Activated CD4-positive, CD25-positive, alpha-beta regulatory T cell (primary cell): ENCODE measurements at places on chromosomes 1 and 21.

DNA sequence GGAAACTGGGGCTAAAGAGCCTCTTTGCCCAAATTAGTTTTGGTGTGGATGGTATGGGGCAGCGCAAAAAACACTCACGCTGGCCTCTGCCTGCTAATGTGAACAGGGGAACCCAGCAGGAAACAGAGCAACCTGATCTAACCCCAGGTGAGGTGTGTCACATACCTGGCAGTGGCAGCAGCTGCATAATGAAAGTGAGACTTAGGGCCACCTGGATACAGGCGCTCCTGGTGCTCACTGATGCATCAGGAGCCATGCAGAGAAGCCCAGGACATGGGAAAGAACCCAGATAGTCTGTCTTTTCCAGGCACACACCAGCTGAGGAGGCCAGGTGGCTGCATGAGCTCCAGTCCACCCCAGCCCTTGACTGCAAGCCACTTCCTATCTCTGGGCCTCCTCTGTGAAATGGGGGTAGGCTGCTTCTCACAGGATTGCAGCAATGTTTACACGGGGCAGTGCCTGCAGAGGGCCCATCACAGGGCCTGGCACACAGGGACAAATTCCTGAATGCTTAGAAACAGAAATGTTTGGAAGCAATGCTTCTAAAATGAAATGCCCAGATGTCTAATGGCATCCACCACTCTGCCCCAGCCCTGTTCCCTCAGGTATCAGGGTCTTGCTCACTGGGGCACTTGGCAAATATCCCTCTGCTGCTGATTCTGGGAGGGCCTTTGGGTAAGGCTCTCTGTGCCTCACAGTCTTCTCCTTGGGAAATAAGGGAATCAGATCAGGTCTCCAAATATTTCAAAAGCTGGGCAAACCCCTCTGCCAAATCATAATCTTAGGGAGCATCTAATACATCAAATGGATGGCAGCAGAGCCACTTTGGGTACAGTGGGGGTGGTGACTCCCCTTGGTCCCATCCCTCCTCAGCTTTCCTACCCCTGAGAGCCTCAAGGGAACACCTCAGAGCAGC is 19.9 kb downstream of the DHCR24 start:
- no peak for DNase-seq

DNA sequence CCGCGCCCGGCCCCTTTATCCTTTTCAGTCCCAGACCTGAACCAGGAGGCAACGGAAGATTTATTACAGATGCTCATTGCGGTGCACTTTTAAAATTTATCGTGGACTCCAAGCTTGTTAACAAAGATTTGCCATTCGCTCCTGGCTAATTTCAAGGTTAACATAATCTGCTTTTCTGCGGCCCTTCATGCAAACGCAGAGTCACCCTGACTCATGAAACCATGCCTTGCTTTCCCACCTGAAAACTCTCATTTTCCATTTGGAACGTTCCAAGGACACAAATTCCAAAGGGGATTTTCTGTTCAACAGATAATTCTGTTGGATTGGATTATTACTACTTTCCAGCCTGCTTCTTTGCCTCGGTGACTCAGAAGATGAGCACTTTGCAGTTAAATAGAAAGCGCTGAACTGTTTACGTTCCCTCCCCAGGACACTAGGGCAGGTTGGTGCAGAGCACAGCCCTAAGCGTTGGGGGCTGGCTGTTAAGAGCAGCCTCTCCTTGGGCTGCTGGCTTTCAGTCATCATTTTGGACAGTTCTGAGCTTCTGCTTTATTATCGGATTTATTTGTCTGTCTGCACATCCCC is 51.1 kb downstream of the CD247 start:
- DNase-seq, result no peak

DNA sequence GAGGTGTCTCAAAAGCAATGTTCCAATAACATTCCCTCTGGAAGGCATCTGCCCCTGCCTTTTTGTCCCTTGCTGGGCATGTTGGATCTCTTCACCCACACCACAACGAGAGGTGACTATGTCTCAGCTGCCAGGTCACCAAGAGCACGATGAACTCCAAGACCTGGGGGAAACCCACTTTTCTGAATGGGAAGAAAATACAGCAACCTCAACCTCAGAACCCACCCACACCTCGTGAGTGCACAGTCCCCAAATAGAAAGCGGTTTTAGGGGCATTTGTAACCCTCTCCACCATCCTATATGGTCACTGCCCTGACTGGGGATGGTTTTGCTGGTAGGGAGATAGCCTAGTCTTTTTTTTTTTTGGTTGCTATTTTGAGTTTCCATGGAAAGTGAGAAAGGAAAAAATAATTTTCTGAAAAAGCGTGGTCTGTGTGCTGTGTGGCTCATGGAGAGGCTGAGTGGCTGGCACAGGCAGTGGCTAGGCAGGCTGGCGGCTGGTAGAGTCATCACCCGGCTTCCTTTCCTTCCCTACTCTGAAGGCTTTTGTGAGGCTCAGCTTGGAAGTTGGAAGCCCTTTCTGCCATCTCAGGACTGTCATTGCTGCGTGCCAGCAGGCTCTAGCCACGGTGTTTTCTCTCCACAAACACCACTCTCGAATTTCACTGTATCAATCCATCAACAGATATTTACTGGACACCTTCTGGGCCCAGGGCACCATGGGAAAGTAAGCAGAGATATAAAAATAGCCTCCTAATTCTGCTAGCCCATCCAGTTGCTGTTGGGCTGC is 15.8 kb downstream of the TSPAN2 start:
- DNase-seq, result no peak

- peak; percentile 30 for DNase-seq
These were observed at the start of gene RIPK4 for GRCh38 chr21:41766883-41767605. Gene RIPK4, minus strand, starts transcription at chr21:41767052. Its CDS starts 11 bp downstream, at chr21:41767041.

GRCh38 chr21:30289215-30289614 is at the start of gene KRTAP25-1:
Gene KRTAP25-1, minus strand, starts transcription at chr21:30289514. Its CDS starts 24 bp downstream, at chr21:30289490.
- no peak for DNase-seq

DNA sequence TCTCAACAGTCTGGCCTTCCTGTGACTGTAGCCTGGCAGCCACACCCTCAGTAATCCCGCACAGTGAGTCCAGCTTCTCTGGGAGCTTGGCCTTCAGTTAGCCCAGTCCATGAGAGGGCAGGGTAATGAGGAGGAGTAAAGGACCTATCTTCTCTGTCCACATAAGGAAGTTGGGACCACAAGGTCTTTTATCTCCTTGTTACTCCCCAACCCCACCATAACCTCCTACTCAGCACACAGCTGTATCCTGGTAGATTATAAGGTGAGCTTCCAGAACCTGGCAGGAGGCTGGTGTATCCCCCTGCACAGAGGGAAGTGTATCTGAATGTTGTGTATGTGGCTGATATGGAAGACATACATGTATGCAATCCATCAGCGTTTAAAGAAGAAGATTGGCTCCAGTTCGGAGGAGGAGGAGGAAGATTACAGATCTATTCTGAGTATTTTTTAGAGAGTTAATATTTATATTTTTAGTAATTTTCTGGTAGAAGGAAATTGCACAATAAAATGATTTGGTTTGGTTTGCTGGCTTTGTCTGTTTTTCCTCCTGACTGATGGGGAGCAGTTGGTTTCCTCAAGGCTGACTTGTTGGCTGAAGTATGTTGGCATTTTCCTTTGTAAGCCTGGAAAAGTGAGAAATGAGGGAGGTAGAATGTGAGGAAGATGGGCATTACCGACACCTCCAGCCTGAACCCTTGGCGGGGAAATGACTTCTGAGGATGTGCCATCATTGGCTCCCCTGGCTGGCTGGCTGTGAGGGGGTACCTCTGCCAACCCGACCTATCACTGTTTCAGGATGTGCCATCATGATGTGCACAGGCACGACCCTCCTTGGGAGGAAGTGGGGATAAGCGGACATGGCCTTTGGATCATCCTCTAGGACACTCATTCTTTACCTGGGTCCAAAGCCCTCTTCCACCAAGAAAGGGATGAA is 5.0 kb downstream of the C1orf226 start:
- no peak for DNase-seq

DNA sequence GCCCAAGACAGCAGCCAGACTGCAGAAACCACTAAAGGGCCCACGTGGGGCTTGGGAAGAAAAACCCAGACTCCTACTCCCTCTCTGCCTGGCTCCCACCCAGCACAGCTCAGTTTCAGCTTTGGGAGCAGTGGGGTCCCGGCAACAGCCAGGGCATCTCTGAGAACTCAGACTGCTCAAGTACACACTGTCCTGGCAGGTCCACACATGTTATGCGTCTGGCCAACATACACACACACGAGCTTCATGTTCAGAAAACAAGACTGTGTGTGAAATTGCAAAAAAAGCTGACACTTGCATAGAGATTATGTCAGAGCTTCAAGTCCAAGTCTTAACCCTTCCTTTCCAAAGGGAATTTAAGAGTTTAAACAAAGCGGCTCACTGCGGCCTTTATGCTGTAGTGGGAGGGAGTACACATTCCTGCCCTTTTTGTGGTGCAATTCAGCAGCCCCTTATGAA is 136.6 kb upstream of the CD34 start:
- no peak for DNase-seq

GRCh38 chr1:234999513-234999940 is 129.1 kb downstream of the TOMM20 start:
- no peak for DNase-seq

GRCh38 chr1:63946866-63947491 is 173.2 kb downstream of the ROR1 start:
- no peak for DNase-seq

- peak; percentile 32 for DNase-seq
These were observed at the start of gene STPG1 for GRCh38 chr1:24413350-24414163. Gene STPG1, minus strand, starts transcription at chr1:24413782. Its CDS starts 12,394 bp downstream, at chr1:24401388.

- DNase-seq, result peak; percentile 5
These were observed 1.2 kb downstream of the PABPC4 start for GRCh38 chr1:39575191-39576015.

- no peak for DNase-seq
These were observed 8.2 kb downstream of the AMPD2 start for GRCh38 chr1:109627692-109628399.

DNA sequence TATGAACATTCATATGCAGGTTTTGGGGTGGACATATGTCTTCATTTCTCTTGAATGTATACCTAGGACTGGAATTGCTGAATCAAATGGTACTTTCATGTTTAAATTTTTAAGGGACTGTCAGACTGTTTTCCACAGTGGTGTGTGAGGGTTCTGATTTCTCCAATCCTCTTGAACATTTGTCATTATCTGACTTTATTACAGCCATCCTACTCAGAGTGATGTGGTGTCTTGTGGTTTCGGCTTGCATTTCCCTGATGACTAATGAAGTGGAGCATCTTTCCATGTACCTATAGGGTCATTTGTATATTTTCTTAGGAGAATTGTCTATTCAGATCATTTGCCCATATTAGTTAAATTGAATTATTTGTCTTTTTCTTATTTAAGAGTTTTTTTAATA is 35.4 kb upstream of the ZNF281 start:
- DNase-seq, result no peak

DNA sequence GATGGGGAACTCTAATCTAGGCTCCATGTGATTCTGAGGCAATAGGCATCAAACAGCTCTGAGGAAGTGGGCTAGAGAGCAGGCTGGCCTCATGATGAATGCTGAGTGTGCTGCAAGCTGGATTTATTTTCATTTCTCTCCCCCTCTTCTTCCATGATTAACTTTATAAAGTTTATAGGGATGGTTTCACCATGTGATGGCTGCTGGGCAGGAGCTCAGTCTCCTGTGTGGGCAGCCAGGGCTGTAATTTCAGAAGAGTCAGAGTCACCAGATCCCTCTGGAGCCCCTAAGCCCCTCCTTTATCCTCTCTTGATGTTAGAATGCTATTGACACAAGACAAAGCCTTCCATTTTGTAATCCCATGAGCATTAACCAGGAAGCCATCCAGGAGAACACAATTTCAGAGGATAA is 143.6 kb downstream of the CNIH3 start:
- no peak for DNase-seq

DNA sequence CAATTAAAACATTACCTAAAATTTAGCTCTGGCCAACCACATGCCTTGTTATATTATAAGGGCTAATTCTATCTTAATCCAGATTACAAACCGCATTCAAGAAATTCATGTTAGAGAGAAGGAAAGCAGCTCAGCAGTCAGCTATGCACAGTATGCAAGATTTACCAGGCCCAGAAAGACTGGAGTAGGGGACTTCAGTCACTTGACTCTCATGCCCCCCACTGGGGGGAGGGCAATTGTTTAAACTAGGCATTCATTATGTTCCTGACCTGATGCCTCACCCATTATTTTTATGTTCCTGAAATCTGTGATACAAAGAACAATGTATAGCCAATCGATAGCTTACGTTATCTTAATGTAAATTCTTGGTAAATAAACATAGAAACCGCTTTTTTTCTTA is 96.9 kb downstream of the ZNF644 start:
- DNase-seq, result no peak

GRCh38 chr1:3898994-3899753 is 898 bp downstream of the C1orf174 start:
- DNase-seq, result no peak

DNA sequence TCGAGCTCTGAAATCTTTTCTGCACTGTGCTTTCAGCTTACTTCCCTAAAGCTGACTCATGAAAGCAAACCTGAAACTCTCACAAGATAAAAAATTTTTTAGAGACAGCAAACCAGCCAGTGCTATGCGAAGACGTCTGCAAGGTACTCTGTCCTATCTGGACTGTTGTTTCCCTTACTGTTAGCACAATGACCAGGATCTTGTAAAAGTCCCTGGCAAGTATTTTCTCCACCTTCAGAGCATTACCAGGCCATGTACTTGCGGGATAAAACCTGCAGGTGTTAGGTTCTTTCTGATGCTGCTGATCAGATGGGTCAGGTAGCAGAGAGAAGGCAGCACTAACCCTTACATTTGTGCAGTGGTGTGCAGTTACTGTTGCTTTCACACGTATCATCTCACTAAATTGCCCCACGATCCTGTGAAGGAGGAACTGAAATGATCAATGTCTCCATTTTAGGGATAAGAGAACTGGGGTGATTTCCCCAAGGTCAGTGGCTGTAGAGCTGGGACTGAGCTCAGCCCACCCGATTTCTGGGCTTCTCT is 56.6 kb downstream of the PLXNA2 start:
- no peak for DNase-seq

GRCh38 chr1:34328281-34328799 is 151.6 kb downstream of the C1orf94 start:
- DNase-seq, result no peak

DNA sequence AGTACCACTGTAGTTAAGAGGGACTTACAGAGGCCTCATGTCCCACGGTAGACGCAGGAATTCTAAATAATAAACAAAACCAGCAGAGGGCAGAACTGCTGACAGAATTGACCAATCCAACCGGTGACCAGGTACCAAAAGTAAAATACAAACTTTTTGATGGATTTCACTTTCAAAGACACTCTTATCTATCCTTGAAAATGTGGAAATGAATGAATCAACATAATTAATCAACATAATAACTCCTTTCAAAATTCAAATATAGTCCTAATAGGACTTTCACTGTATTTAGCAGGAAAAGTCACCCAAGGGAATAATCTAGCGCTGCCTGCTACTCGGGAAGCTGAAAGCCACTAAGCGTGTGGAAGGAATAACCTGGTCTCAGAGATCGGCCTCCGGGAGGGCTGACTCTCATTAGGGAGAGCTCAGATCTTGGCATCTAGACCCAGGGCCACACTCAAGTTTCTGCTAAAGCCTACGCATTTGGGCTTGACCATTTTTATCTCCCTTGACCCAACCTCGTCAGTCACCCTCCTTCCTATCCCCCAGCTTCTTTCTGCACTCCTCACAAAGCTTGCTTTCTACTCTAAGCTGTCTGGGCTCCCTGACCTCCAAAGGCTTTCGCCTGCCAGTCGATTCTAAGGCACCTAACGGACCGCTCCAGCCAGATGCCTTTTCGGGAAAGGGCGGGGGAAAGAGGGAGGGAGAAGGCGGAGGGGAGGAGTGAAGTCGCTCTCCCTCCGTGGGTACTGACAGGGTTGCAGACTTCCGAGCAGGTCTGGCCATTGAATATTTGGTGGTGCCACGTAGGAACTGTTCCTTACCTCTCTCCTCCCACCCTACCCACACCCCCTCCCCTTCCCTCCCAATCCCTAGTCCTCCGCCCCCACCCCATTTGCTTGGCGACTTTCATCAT is 1.6 kb downstream of the COL11A1 start:
- no peak for DNase-seq

GRCh38 chr1:180311011-180311730 is 81.1 kb downstream of the LHX4 start:
- DNase-seq, result no peak
